H1 (cell line): ENCODE measurements at places on chromosomes 2 and 18.

GRCh38 chr2:236572482-236572881 lies 2.9 kb downstream of the ACKR3 start:
- no peak overlapping the region for H3K4me3 ChIP-seq
- H3K27ac ChIP-seq: no peak overlapping the region
- peaks cover 9% of the 10 kb centered on the region for H3K27me3 ChIP-seq

GRCh38 chr2:106161341-106161740 lies 32.8 kb downstream of the UXS1 start:
- H3K27ac ChIP-seq: no peak overlapping the region
- no peaks in the 10 kb centered on the region for H3K27me3 ChIP-seq
- no peak for DNase-seq
- no peak overlapping the region for H3K4me3 ChIP-seq
- peaks cover 10% of the 10 kb centered on the region for H3K4me1 ChIP-seq

DNA sequence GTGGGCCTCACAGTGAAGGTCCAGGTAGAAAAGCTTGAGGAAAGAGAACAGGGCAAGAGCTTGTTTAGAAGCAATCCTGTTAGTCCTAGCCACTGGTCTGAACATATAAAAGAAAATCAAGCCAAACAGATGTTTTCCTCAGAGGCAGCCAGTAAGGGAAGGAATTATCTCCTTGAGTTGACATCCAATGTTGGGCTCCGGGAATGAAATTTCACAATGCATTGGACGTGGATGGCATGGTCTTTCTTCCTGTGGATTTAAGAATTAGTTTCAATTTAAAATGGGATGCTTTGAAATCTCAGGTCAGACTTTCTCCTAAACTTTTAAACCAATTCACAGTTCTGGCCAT lies 92.1 kb downstream of the ACKR3 start:
- H3K4me1 ChIP-seq: peaks cover 10% of the 10 kb centered on the region
- no peak overlapping the region; the same call in 1 of the 2 replicates for H3K27ac ChIP-seq
- H3K27me3 ChIP-seq: no peaks in the 10 kb centered on the region
- DNase-seq: no peak

DNA sequence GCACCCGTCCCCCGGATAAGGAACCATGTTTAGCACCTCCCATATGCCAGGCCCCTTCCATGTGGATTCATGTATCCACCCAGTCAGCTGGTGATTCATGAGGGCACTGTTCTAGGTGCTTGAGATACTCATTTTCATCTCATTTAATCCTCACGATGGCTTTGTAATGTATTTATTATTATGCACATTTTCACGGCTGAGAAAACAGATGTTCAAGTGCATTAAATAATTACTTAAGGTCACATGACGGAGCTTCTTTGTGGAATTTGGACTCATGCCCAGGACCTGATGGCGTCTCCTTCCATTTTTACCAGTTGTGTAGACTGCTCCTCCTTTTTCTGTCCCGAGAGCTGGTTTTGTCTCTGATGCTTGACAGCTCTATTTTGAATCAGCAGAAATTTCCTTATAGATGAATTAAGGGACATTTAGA lies 72.2 kb upstream of the RBM44 start:
- DNase-seq: no peak
- no peak overlapping the region for H3K4me3 ChIP-seq
- no peaks in the 10 kb centered on the region for H3K36me3 ChIP-seq
- H3K4me1 ChIP-seq: peaks cover 3% of the 10 kb centered on the region
- H3K27me3 ChIP-seq: no peaks in the 10 kb centered on the region

- DNase-seq: no peak
- H3K27me3 ChIP-seq: no peaks in the 10 kb centered on the region
- no peak overlapping the region for H3K27ac ChIP-seq
- H3K4me1 ChIP-seq: peaks cover 20% of the 10 kb centered on the region
Observed at GRCh38 chr18:45828917-45829811, 3.7 kb downstream of the SIGLEC15 start.

- peaks cover 5% of the 10 kb centered on the region for H3K4me1 ChIP-seq
- no peaks in the 10 kb centered on the region for H3K27me3 ChIP-seq
- no peak overlapping the region for H3K27ac ChIP-seq
- no peak for DNase-seq
Observed at GRCh38 chr2:97936881-97937280, 58.9 kb downstream of the TMEM131 start.

DNA sequence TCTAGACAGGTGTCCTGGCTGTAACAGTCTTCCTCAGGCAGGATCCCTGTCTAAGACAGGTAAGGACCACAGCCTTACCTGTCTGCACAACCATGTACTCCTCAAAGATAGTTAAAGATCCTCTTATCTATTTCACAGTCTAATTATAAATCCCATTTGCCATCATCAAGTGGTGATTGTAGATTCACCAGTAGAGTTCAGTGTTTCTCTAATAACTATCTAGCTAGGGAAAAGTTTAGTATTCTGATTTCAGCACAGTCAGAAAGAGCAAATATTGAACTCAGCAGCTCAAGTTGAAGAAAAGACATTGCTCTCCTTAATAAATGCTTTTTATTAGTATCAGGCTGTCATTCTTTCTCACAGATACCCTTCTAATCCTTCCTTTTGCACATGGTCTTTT lies 1305.5 kb upstream of the NXPH2 start:
- no peaks in the 10 kb centered on the region for H3K36me3 ChIP-seq
- H3K4me1 ChIP-seq: no peaks in the 10 kb centered on the region
- no peak overlapping the region for H3K27ac ChIP-seq
- DNase-seq: no peak
- no peaks in the 10 kb centered on the region for H3K27me3 ChIP-seq
- no peak overlapping the region for H3K4me3 ChIP-seq

GRCh38 chr2:124254621-124255020 lies 229.5 kb downstream of the CNTNAP5 start:
- H3K4me1 ChIP-seq: no peaks in the 10 kb centered on the region
- DNase-seq: no peak
- no peaks in the 10 kb centered on the region for H3K36me3 ChIP-seq
- no peaks in the 10 kb centered on the region for H3K27me3 ChIP-seq

GRCh38 chr2:168758970-168759820 lies 43.2 kb upstream of the NOSTRIN start:
- H3K36me3 ChIP-seq: no peaks in the 10 kb centered on the region
- H3K27me3 ChIP-seq: no peaks in the 10 kb centered on the region
- DNase-seq: no peak
- no peak overlapping the region for H3K27ac ChIP-seq
- H3K4me3 ChIP-seq: no peak overlapping the region
- H3K4me1 ChIP-seq: no peaks in the 10 kb centered on the region

DNA sequence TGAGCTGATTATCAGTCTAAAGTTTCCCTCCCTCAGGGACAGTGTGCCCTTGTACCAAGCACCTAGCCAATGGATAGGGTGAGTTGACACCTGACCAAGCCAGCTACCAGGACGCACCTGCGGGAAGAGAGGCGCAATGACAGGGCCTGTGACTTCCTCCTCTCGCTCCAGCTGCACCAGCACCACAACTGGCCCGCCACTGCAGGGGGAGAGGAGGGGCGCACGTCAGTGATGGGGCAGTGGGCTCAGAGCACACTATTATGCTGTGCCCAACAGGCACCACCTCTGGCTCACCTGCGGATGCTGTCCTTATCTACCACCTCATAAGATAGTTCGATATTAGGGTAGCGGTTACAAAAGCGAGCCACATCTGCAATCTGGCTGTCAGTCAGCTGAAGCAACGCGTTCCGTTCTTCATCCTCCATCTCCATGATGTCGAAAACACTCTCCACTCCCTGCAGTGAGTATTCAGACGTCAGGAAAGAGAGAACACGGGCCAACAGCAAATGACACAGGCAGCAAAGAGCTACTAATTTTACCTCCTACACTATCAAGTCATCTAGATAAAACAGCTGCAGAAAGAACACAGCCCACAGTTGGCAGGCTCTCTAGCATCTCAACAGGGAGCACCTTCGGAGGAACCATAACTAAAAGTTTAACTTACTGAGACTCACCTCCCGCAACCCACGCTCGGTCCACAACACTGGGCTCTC lies 10.9 kb downstream of the CIAO1 start:
- no peaks in the 10 kb centered on the region for H3K27me3 ChIP-seq
- H3K4me3 ChIP-seq: no peak overlapping the region
- H3K4me1 ChIP-seq: no peaks in the 10 kb centered on the region
- H3K27ac ChIP-seq: no peak overlapping the region
- H3K36me3 ChIP-seq: peaks cover 38% of the 10 kb centered on the region

DNA sequence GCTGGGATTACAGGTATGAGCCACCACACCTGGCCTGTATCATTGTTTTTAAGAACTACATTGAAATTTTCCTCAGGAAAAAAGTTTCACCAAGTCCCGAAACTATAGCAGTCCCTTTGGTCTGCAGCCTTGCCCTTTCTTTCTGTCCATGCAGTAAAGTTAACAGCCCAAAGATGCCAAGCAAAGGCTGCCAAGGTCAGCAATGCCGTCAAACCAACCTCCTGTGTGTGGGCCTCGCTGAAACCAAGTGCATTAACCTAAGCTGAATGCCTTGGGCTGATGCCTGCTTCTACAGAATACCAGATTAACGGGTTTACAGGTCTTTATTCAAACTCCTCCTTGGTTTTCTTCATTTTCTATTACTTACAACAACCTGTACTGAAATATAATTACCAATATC lies 73.1 kb downstream of the EIF5B start:
- no peak overlapping the region for H3K27ac ChIP-seq
- peaks cover 61% of the 10 kb centered on the region for H3K36me3 ChIP-seq
- no peaks in the 10 kb centered on the region for H3K27me3 ChIP-seq
- no peaks in the 10 kb centered on the region for H3K4me1 ChIP-seq
- H3K4me3 ChIP-seq: no peak overlapping the region
- DNase-seq: no peak

- H3K4me3 ChIP-seq: no peak overlapping the region
- H3K27me3 ChIP-seq: no peaks in the 10 kb centered on the region
- peaks cover 7% of the 10 kb centered on the region for H3K4me1 ChIP-seq
- H3K36me3 ChIP-seq: no peaks in the 10 kb centered on the region
Observed at GRCh38 chr2:153388246-153388645, 90.3 kb downstream of the RPRM start.

- H3K27me3 ChIP-seq: no peaks in the 10 kb centered on the region; the same call in 1 of the 2 replicates
- H3K4me1 ChIP-seq: peaks cover 13% of the 10 kb centered on the region; the same call in 1 of the 2 replicates
- no peak overlapping the region for H3K4me3 ChIP-seq
- no peak for DNase-seq
Observed at GRCh38 chr2:217993138-217993537, 9.7 kb downstream of the TNS1 start.

- no peak for DNase-seq
- H3K27me3 ChIP-seq: no peaks in the 10 kb centered on the region
- no peaks in the 10 kb centered on the region for H3K36me3 ChIP-seq
- no peak overlapping the region for H3K4me3 ChIP-seq
Observed at GRCh38 chr2:8004250-8004681, 677.6 kb upstream of the ID2 start.

DNA sequence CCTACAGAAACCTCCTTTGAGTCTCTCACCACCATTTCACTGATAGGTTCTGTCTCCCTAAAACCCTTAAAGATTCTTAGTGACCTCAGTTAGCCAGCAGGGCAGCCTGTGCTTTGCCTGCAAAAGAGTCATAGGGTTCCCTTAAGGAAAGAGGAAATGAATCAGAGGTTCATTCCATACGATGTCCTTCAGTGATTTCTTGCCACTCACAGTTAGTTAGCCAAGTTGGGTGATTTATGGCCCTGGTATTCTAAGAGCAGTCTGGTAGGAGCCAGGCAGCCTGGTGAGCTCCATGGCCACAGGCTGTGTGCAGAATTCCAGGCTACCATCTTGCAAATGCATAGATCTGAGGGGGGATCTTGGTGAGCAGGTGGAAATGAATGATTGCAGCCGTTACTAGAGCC lies 18.7 kb upstream of the CCBE1 start:
- H3K36me3 ChIP-seq: no peaks in the 10 kb centered on the region
- H3K27me3 ChIP-seq: no peaks in the 10 kb centered on the region
- DNase-seq: no peak
- no peak overlapping the region for H3K4me3 ChIP-seq
- no peak overlapping the region for H3K27ac ChIP-seq

DNA sequence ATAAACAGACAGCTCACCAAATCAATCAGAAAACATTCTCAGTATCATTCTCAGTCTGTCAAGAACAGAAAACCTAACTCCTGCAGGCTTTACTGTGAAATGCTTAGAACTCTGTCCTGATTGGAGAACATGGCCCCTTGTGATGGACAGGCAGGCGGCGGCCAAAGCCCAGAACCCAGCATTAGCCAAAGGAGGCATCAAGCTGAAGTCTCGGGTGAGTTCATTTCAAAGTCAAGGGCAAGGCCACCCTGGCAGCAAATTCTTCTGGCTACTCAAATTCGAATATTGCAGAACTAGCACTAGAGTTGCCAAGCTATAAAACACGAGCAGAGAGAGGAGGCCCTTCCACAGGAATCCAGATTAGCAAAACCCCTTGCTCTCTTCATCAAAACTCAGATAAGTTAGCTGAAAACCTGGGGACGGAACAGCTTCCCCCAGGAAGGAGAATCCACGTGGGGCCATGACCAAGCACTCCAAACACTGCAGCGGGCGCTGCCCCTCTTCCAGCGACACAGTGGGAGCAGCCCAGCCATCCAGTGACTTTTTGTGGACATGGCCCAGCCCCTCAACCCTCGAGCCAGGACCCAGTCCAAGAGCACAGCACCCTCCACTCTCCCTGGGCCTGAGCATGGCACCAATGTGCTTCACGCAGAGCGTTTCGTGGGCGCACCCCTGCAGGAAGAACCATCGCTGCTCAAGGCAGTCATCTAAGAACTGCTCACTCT lies 98.6 kb downstream of the HDAC4 start:
- H3K4me3 ChIP-seq: no peak overlapping the region
- DNase-seq: no peak
